Caco-2 (cell line): ENCODE measurements at places on chromosomes 6 and 20. TPM values are rescaled to one million over a fixed set of nuclear protein-coding genes. Genes with fewer than 3 reads are reported as not detected.

DNA sequence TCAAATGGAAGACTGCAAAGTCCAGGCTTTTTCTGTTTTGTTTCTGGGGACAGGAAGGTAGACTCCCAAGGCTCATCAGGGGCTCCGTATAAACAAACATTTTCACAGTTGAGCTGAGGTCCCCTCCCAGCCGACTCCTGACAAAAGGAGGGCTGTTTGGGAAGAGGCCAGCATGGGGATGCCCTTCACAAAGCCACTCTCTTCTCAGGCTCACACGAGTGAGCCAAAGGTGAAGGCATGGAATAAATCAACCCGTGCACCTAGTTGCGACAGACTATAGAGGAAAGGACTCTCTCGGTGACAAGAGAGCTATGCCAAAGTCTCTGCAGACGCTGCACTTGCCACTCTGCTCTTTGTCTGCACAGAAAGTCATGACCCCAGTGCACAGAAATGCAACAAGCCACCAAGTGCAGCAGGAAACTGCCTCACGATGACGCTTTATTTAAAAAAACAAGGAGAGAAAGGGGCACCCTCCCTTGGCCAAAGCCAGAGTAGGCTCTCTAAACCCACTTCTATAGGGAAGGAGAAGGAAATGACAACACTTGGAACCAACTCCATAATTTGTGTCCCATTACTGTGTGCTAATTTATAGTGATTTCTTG is 21.0 kb downstream of the JAG1 start:
- H3K27ac ChIP-seq = no peak overlapping the region
- H3K4me3 ChIP-seq = no peak overlapping the region
- peaks cover 32% of the 10 kb centered on the region for H3K4me1 ChIP-seq
- no peaks in the 10 kb centered on the region for H3K27me3 ChIP-seq
- no peak for DNase-seq
- H3K36me3 ChIP-seq = peaks cover 6% of the 10 kb centered on the region

- no peak overlapping the region for H3K27ac ChIP-seq
- no peaks in the 10 kb centered on the region for H3K27me3 ChIP-seq
- 0 out of 2 replicates have a peak, but pooled peaks cover 3% of the 10 kb centered on the region for H3K4me1 ChIP-seq
- no peak overlapping the region for H3K4me3 ChIP-seq
Observed at GRCh38 chr6:11120271-11121005, 8.9 kb upstream of the ERVFRD-1 start.

- H3K4me3 ChIP-seq = no peak overlapping the region
- no peaks in the 10 kb centered on the region for H3K36me3 ChIP-seq
- H3K27me3 ChIP-seq = no peaks in the 10 kb centered on the region
- no peak overlapping the region for H3K27ac ChIP-seq
- H3K4me1 ChIP-seq = no peaks in the 10 kb centered on the region
Observed at GRCh38 chr20:47736570-47737152, 48.6 kb downstream of the SULF2 start.

- no peak for DNase-seq
- H3K36me3 ChIP-seq = no peaks in the 10 kb centered on the region
- peaks cover 54% of the 10 kb centered on the region for H3K4me1 ChIP-seq
- no peaks in the 10 kb centered on the region for H3K27me3 ChIP-seq
- H3K27ac ChIP-seq = no peak overlapping the region
Observed at GRCh38 chr6:52335576-52335975, 26.4 kb upstream of the PAQR8 start.

CRYBG1 gene
- 10.6 and 13.2 TPM in 2 replicates for total RNA-seq

TP53TG5 gene
- total RNA-seq = not detected in 2 replicates

XKR7 gene
- total RNA-seq = not detected in 2 replicates

ACTR5 gene
- total RNA-seq = 18.2 and 20.0 TPM in 2 replicates

GABRR2 gene
- 0.29 TPM in 1 of 2 replicates, not detected in the other for total RNA-seq
